ENCODE measurements at places on chromosomes 2 and 18.
A peak's percentile ranks its signal among the peaks of the same experiment; 100 is the strongest.

GRCh38 chr2:38474715-38475566 lies 97.9 kb upstream of the ATL2 start:
- no peak for DNase-seq

GRCh38 chr18:78675231-78675630 lies 304.4 kb upstream of the SALL3 start:
- DNase-seq, result no peak

DNA sequence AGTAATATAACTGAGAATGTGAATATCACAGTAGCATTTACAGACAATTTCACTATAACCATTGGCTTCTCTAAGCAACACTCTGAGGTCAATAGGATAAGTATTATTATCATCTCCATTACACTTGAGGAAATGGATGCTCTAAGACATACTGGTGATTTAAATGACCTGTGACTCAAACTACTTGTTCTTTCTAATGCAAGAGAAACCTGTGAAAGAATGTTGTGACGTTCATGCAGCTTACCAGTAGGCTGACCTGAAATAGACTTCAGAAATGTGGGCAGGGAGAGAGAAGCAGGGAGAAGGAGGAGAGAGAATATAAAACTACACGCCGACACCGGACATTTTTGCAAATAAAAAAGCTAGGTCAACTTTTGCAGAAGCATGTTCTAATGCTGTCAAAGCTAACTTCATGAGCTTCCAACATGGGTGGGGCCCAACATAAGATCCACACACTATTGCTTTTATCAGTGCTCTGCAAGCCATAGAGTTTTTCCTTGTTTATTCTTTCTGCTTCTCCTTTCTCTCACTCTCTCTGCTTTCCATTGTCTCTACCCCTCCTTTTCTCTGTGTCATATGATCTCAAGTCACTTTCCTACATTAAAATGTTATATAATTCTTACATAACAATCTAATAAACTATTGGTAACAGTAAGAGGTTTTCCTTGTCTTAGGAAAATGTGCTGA lies 217.6 kb upstream of the FN1 start:
- DNase-seq, result no peak

DNA sequence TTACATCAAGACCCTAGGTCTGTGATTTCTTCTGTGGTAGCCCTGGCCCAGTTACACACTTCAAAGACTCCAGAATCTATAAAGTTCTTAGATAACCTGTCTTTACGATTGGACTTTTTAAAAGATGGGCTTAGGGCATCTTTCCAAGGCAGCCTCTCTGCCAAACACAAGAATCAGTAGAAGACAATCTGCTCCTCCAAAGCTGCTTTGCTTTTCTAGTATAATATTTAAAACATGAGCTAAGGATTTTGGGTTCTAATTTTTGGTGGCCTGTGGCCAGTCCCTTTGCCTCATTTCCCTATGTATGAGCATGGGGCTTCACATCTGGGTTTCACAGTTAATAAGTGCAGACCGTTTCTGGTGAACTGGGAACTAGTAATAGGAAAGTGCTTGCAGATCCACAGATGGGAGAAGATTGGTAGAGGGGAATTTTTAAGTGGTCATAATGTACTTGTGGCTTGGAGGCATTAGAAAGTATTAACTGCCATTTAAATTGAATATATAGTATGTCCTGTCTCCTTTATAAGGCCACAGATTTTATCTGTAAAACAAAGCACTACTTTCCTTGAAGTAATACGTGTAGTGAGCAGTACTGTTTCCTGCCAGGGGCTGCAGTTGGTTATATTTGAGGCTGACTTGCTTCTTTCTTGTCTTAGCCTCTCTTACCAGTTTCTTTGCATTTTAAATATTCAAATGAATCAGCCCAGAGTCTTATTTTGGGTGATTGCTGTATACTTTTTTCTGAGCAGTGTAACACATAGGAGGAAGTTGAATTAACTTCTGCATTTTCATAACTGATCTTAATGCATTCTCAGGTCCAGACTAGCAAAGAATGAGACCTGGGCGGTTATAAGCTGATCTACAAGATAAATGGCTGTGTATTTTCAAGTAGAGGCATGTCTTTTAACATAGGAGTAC lies 1.5 kb downstream of the ARPC2 start:
- peak; percentile 50 for DNase-seq

GRCh38 chr2:8528863-8529262 lies 153.0 kb upstream of the ID2 start:
- no peak for DNase-seq

GRCh38 chr18:63161761-63162195 lies 157.8 kb downstream of the BCL2 start:
- DNase-seq, result peak; percentile 83

DNA sequence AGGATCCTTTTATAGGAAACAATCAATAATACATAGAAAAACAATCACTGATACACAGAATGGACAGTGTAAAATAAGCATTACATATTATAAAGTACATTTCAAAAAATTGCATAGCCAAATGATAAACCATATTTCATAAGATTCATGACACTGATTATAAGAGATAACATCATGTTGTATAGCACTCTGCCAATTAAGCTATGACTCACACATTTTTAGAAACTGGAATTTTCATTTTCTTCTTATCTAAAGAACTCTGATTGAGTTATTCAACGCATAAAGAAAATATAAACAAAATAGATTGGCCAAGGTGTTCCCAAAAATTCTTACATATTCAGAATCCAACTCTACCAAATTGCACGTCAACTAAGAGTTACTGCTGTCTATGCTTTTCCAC lies 5.9 kb downstream of the EPB41L3 start:
- DNase-seq, result no peak

GRCh38 chr2:235283246-235283645 lies 210.6 kb upstream of the AGAP1 start:
- no peak for DNase-seq

DNA sequence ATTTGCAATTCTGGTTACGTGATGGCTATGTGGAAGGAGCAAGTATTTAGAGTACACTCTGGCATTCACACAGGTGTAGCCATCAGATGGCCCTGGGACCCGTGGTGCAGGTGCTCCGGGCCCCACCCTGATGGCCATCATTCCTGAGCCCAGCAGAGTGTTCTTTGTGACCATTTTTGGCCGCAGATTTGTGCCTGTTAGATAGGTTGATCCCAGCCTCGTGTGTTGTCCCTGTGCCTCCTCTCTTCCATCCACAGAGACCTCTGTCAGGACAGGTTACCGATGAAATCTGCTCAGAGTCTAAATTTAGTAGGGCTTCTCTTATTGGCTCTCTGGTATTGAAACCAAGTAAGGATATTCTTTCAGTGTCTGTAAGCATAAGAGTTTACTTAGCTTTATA lies 33.9 kb downstream of the MAPRE2 start:
- no peak for DNase-seq

DNA sequence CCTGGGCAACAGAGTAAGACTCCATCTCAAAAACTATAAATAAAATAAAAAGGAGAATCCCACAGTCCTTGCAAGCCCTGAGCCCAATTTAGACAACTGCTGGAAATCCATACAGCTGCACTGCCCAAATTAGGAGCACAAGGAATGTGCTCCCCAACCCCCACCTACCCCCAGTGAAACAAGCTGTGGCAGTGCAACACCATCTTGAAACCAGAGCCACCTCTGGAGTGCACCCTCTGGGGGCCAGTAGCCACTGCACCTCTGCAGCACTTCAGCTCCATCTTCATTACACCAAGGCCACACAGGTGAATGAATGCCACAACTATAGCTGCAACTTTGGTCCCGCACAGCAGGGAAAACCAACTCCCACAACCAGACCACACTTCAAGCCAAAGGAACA lies 37.3 kb downstream of the USP34 start:
- no peak for DNase-seq

DNA sequence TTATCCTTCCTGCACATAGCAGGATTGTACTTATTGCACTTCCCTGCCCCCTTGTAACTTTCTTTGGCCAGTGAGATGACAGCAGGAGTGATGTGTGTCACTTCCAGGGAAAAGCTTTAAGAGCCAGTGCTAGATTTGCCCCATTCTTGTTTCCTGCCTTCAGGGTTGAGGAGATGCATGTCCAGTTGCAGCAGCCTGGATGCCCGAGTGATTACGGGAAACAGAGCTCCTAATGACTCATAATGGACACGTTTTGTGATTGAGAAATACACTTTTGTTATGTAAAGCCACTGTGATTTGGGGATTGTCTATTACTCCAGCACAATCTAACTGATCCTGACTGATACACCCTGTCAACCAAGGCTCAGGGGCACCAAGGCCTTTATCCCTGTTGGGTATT lies 5.0 kb upstream of the TET3 start:
- no peak for DNase-seq

GRCh38 chr2:160139991-160140390 lies 60.1 kb downstream of the ITGB6 start:
- DNase-seq, result no peak

- no peak for DNase-seq
Observed at GRCh38 chr2:56502616-56503015, 318.8 kb downstream of the CCDC85A start.

DNA sequence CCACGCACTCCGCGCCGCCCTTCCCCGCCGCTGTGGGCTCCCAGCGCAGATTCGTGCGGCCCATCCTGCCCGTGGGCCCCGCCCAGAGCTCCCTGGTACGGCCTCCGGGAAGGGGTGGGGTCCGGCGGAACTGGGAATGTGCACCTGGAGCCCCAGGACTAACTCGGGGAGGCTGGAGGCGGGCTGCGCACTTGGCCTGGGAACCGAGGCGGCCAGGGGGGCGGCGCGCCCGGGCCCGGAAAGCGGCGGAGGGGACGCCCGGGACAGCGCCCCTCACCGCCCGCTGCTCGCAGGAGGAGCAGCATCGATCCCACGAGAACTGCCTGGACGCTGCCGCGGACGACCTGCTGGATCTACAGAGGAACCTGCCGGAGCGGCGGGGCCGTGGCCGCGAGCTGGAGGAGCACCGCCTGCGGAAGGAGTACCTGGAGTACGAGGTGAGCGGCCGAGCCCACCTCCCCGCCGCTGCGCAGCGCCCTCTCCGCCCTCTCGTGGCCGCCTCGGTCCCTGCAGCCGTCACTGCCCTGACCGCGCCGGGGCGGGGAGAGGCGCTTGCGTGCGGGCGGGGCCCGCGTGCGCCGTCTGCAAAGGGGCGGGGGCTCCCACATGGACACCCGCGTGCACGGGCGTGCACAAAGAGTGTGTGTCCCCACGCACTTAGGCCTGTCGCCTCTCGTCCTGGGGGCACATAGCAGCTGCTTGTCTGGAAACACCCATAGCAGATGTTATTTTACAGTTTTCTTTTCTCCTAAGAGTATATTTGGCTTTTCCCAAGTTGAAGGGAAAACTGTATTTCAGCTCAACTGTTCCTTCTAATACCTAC lies 25.2 kb downstream of the PSD4 start:
- peak; percentile 77 for DNase-seq

GRCh38 chr2:224669449-224669848 lies 46.7 kb downstream of the CCDC195 start:
- no peak for DNase-seq

- DNase-seq, result no peak
Observed at GRCh38 chr2:2942906-2943305, 434.7 kb downstream of the EIPR1 start.

- DNase-seq, result peak; percentile 49
Observed at GRCh38 chr2:147910990-147911473, 66.2 kb downstream of the ACVR2A start.

DNA sequence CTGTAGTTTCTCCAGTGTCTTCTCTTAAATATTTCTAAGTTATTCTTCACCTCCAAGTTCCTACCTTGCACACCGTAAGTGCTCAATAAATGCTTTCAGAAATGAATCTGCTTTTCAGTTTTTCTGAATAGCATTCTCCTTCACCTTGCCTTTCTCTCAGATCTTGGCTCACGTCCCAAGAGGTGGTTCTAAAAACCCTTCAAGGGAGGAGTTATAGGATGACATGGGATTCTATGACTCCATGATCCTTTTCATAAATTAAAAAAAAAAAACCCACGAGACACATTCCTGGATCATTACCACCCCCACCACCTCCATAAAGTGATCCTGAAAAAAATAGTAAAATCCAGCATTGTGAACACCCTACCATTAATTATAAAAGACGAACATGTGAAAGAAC lies 11.7 kb downstream of the KCTD1 start:
- DNase-seq, result no peak

- DNase-seq, result no peak
Observed at GRCh38 chr2:200658278-200658864, 72.6 kb downstream of the AOX1 start.

- DNase-seq, result peak; percentile 9
Observed at GRCh38 chr18:53909668-53910067, 314.8 kb downstream of the MBD2 start.

DNA sequence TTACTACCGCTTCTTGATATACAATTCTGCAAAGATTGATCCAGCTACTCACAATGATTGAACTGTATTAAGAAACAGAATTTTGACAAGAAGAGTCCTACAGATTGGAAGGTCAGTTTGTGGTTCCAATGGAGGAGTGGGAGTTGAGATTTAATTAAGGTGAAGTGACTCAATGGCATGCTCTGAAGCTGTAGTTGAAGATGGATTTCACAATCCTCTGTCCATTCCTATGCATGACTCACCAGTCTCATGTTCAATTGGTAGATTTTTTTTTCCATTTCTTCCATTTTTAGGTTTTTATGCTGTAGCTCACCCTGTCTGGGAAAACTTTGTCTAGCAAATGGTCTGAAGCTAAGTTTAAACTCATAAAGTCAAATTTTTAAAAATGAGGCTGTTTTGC lies 83.3 kb downstream of the DPP4 start:
- no peak for DNase-seq

- DNase-seq, result no peak
Observed at GRCh38 chr2:53477517-53477916, 290.1 kb upstream of the CHAC2 start.

DNA sequence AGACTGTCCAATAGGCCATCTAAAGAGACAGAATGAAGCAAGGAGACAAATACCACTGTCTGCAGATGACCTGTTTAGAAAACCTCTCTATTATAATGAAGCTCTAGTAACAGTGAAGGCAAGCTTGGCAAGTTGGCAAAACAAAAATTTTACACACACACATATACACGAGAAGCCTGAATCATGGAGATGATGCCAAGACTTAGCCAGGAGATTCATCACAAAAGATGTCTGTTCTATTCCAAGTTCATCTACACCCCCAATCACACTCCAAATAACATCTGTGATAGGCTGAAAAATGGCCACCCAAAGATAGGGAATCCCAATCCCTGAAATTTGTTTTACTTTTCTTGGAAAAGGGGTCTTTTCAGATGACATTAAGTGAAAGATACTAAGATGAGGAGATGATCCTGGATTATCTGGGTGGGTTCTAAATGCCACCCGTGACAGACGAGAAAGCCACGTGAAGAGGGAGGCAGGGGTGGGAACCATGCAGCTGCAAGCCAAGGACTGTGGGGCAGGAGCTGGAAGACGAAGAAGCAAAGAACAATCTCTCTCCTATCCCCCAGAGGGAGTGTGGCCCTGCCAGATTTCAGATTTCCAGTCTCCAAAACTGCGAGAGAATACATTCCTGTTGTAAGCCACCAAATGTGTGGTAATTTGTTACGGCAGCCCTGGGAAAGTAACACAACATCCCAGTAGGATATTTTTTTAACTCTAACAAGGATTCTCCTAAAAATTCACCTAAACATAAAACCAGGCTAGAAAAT lies 20.0 kb downstream of the HDLBP start:
- DNase-seq, result no peak

GRCh38 chr2:3198119-3198518 lies 179.5 kb downstream of the EIPR1 start:
- peak; percentile 40 for DNase-seq
